ENCODE measurements at places on chromosomes 11 and 22. TPM values are rescaled to one million over a fixed set of nuclear protein-coding genes. Genes with fewer than 3 reads are reported as not detected.

Gene CLTCL1
- 4.9 TPM for total RNA-seq

Gene C11orf87
- not detected for total RNA-seq

Gene LUZP2
- not detected for total RNA-seq

Gene PTPRCAP
- total RNA-seq: 0.34 TPM

Gene ASRGL1
- total RNA-seq: 9.9 TPM

Gene KCNJ1
- total RNA-seq: not detected

Gene SLC22A25
- not detected for total RNA-seq

Gene DGAT2
- total RNA-seq: 1.4 TPM

Gene OR6T1
- total RNA-seq: not detected

Gene SCYL1
- 60.2 TPM for total RNA-seq

Gene SCO2
- 5.7 TPM for total RNA-seq

Gene OR51E2
- not detected for total RNA-seq

Gene OLFML1
- not detected for total RNA-seq

Gene ASCL2
- not detected for total RNA-seq

Gene GRM5
- not detected for total RNA-seq

Gene SORL1
- 1.9 TPM for total RNA-seq

Gene MAJIN
- total RNA-seq: not detected

Gene FDXACB1
- 1.5 TPM for total RNA-seq

Gene PLAAT5
- not detected for total RNA-seq

Gene PRG2
- not detected for total RNA-seq

Gene JAM3
- total RNA-seq: 3.5 TPM

Gene SAA1
- total RNA-seq: 4.5 TPM

Gene INPP5J
- total RNA-seq: 0.42 TPM

Gene OR2AT4
- total RNA-seq: not detected

Gene GLB1L3
- total RNA-seq: 0.04 TPM

Gene CNTF
- total RNA-seq: 1.2 TPM

Gene PLCB3
- total RNA-seq: 17.5 TPM

Gene TIMP3
- 1.3 TPM for total RNA-seq

Gene ZNF214
- 0.86 TPM for total RNA-seq

Gene MS4A4A
- total RNA-seq: not detected

Gene SLC22A8
- not detected for total RNA-seq

Gene CFAP300
- total RNA-seq: 5.3 TPM

Gene MUC2
- total RNA-seq: 0.13 TPM

Gene RIC3
- total RNA-seq: 1.9 TPM
